ENCODE measurements at places on chromosomes 3 and 15. TPM values are rescaled to one million over a fixed set of nuclear protein-coding genes. Genes with fewer than 3 reads are reported as not detected.

Gene CTXN2
- total RNA-seq: not detected

Gene MFGE8
- total RNA-seq: 47.4 TPM

- DNase-seq: no peak
These were observed 71.2 kb downstream of the DGKG start for GRCh38 chr3:186290796-186291195.

GRCh38 chr3:112000966-112001365 is 2.2 kb downstream of the TAGLN3 start:
- DNase-seq: no peak

Gene GOLGA8J
- not detected for total RNA-seq

DNA sequence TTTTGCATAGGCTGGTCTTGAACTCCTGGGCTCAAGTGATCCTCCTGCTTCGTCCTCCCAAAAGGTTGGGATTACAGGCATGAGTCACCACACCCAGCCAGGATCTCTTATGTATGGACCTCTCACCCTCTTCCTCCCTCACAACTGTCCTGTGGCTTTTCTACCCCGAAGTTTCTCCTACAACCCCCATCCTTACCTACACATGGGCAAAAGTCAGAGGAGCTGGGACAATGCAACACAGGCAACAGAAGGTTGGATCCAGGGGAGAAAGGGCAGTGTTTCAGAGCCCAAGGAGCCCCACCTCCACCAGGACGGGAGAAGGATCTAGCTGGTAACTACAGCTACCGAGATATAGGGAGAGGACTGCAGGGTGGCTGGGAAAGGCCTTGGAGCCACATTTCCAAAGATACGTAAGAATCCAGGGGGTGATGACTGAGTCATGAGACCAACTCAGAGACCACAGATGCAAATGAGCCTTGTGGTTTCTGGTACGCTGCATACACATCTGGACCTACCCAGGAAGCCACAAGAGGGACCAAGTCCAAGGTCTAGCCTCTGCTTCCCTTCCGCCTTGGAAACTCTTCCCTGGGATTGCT is 13.6 kb downstream of the IGDCC4 start:
- no peak for DNase-seq

DNA sequence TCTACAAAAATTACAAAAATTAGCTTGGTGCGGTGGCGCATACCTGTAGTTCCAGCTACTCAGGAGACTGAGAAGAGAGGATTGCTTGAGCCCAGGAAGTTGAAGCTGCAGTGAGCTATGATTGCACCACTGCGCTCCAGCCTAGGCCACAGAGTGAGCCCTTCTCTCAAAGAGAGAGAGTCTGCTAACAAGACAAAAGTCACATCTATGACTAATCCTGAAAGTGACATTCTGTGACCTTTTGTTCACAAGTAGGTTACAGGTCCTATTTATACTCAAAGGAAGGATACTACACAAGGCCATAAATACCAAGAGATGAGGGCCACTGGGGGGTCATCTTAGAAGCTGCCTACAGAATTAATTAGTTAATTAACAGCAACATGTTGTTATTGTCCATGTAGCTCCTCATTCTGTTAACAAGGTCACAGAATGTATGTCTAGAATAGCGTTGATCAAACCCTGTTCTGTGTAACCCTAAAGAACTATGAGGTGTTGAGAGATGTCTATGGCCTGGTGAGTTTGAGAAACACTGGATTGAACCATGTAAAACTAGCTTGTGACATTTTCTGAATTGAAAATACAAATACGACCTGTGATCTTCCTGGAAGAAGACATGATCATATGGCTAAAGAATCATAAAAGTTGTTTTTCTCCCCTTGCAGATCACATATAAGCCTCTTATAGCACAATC is 97.0 kb downstream of the SAMMSON start:
- DNase-seq: no peak

- no peak for DNase-seq
These were observed 52.9 kb upstream of the FSIP1 start for GRCh38 chr15:39835550-39835949.

Gene CFAP100
- total RNA-seq: not detected

GRCh38 chr3:23807424-23808015 is 1.8 kb downstream of the UBE2E1 start:
- no peak for DNase-seq

Gene SLC9C1
- 1.9 TPM for total RNA-seq

DNA sequence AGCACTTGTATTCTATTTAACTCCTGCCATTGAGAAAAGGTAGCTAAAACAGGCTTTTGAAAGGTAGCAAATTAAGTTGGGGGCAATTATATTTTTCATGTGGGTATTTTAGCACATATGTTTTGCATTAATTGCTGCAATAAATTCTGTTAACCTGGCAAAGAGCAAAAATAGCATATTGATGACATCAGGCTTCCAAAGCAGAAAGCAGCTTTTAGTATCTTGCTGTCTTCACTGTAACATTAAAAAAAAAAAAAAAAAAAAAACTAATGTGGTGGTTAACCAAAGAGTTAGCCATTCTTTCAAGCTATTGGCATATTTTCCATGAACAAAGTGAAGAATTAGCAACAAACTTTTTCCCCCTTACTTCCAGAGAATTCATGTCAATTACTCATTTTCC is 9.1 kb downstream of the EPHA3 start:
- DNase-seq: no peak

DNA sequence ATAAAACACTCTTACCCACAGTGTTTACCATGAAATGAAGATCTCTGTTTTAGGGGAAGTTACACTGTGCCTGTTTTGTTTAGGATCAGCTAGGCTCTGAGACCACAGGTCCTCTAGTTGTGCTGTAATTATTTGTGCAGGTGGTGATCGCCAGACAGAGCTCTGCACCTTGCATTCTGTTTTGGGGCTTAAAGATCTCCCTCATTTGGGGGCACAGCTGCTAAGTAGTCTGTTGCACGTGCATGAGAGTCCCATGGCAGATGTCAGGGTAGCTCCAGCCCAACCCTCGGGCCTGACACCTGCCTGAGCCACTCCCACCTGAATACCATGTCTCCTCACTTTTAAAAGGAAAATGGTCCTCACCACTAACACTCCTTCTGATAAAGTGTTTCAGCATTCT is 12.4 kb downstream of the C3orf20 start:
- no peak for DNase-seq

- no peak for DNase-seq
These were observed 2.2 kb downstream of the RPSA start for GRCh38 chr3:39408493-39409372.

DNA sequence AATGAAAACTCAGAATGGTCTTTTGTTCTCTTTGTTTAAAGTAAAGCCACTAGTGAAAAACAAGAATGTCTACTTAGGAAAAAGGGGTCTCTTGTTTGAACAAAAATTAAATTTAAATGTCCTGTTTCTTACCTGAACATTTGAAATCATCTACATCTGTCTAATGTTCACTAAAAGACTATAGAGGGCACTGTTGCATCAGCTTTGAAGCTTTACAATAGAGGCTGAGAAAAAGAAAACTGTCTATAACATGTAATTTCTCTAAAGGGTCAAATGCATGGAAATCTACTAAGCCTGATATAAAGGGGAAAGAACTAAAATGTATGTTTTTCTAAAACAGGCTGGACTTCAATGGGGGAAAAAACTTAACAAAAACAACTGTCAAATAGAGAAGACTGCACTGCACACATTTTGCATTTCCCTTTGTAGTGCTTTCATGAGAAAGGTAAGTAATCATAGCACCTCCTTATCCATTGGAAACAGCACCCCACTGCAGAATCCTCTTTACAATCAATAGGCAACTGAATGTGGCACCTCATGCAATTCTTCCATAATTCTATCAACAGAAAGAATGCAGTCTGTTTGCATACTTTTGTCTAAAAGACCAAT is 26.3 kb downstream of the DPH6 start:
- peak; percentile 64 for DNase-seq

Gene EPHB3
- 28.0 TPM for total RNA-seq

Gene PLSCR5
- total RNA-seq: not detected

DNA sequence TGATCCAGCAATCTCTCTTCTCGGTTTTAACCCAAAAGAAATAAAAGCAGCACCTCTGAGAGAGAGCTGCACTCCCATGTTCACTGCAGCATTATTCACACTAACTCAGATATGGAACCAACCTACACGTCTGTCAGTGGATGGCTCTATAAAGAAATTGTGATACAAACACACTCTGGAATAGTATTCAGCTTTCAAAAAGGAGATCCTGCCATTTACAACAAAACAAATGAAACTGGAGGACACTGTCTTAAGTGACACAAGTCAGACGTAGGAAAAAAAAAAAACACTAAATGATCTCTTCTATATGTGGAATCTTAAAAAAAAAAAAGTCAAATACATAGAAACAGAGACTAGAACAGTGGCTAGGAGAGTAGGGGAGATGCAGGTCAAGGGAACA is 9.2 kb downstream of the HERC1 start:
- DNase-seq: no peak

DNA sequence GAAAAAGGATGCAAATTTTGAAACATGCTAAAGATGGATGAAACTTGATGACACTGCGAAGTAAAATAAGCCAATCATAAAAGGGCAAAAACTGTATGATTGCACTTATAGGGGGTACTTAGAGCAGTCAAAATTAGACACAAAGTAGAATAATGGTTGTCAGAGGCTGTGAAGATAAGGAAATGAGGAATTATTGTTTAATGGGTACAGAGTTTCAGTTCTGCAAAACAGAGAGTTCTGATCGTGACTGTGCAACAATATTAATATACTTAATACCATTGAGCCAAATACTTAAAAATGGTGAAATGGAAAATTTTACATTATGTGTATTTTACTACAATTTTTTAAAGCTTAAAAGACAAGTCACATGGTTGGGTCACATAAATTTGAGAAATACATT is 35.1 kb downstream of the UBE3A start:
- DNase-seq: no peak

GRCh38 chr3:69368129-69368741 is 17.7 kb downstream of the FRMD4B start:
- DNase-seq: no peak

- DNase-seq: no peak
These were observed 654.1 kb downstream of the IGSF11 start for GRCh38 chr3:118380576-118380975.

- no peak for DNase-seq
These were observed 20.2 kb upstream of the DIPK2A start for GRCh38 chr3:143951351-143951971.

- DNase-seq: no peak
These were observed 29.6 kb downstream of the SH3GL3 start for GRCh38 chr15:83476708-83477107.

GRCh38 chr3:153756816-153757215 is 364.4 kb upstream of the ARHGEF26 start:
- DNase-seq: no peak

GRCh38 chr3:59381282-59381681 is 331.5 kb upstream of the CFAP20DC start:
- DNase-seq: no peak

GRCh38 chr3:116000311-116000710 is 377.0 kb downstream of the GAP43 start:
- no peak for DNase-seq

Gene LYSMD2
- total RNA-seq: 11.1 TPM

GRCh38 chr3:122356402-122356801 is 26.6 kb downstream of the MIX23 start:
- no peak for DNase-seq

DNA sequence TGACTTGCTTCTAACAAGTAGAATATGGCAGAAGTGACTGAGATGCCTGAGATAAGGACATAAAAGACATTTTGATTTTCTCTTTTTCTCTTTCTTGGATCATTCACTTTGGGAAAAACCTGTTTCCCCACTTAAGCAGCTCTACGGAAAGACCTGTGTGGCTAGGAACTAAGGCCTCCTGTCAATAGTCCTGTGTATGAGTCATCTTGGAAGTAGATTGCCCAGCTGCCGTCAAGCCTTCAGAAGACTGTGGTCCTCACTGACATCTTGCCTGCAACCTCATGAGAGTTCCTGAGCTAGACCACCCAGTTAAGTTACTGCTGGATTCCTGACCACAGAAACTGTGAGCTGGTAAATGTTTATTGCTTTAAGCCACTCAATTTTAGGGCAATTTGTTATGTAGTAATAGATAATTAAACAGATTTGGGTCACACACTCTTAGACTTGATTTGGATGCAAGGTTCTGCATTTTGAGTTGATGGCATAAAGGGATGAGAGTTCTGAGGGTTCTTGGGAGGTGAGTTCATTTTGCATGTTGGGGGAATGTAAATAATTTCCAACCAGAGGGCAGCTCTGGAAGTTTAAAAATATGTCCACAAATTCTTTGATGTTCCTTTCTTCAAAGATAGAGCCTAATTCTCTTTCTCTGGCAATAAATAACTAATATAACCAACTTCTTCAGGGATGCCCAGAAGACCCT is 229.2 kb downstream of the SQOR start:
- no peak for DNase-seq

GRCh38 chr3:50316657-50317242 is 5.8 kb downstream of the HYAL2 start:
- peak; percentile 62 for DNase-seq

GRCh38 chr3:29789686-29790085 is 508.8 kb downstream of the RBMS3 start:
- DNase-seq: no peak

Gene SMC4
- total RNA-seq: 205 TPM

GRCh38 chr3:126459111-126459762 is 16.5 kb downstream of the ZXDC start:
- no peak for DNase-seq

Gene PLA2G4B
- 2.7 TPM for total RNA-seq

Gene TRPM1
- total RNA-seq: not detected

DNA sequence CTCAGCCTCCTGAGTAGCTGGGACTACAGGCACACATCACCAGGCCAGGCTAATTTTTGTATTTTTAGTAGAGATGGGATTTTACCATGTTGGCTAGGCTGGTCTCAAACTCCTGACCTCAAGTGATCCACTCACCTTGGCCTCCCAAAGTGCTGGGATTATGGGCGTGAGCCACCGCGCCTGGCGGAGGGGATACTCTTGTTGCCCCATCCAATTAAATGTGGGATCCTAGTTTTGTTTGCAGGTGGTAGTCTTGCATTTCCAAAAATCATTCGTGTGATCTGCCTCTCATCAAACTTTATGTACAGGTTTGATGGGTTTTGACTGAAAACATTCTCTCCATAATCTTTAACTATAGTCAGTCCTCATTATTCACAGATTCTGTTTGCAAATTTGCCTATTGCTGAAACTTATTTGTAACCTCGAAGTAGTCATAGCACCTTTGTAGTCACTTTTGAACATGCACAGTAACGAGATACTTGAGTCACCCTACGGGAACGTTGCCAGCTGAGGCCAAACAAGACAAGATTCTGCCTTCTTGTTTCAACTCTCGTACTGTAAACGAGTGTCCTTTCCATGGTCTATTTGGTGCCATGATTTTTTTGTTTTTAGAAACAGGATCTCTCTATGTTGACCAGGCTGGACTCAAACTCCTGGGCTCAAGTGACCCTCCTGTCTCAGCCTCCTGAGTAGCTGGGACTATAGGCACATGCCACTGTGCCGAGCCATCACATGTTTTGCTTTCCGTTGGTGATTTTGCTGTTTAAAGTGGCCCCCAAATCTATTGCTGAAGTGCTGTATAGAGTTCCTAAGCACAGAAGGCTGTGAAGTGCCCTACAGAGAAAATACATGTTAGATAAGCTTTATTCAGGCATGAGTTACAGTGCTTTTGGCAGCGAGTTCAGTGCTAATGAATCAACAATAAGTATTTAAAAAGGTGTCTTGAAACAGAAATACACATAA is 8.1 kb upstream of the MAPK6 start:
- no peak for DNase-seq

Gene RPLP1
- total RNA-seq: 65.9 TPM

GRCh38 chr3:72982609-72983366 is 13.8 kb upstream of the PPP4R2 start:
- no peak for DNase-seq

Data from urinary bladder (tissue), 4 donors.